Type B pancreatic cell (in vitro differentiated cells): ENCODE measurements at places on chromosomes 2 and 18. TPM values are rescaled to one million over a fixed set of nuclear protein-coding genes. Genes with fewer than 3 reads are reported as not detected.

TXNDC2 gene
- not detected in 2 replicates for total RNA-seq

C2orf42 gene
- total RNA-seq = 15.5 and 18.8 TPM in 2 replicates

REG3G gene
- 0.33 and 0.87 TPM in 2 replicates for total RNA-seq

DSG4 gene
- 0.07 and 0.17 TPM in 2 replicates for total RNA-seq

ECEL1 gene
- 7.8 and 9.6 TPM in 2 replicates for total RNA-seq

EGR4 gene
- 0.19 and 1.2 TPM in 2 replicates for total RNA-seq

COBLL1 gene
- 28.2 and 32.1 TPM in 2 replicates for total RNA-seq

ALPP gene
- 0.27 and 1.5 TPM in 2 replicates for total RNA-seq

TMX3 gene
- 28.5 and 42.0 TPM in 2 replicates for total RNA-seq

GKN1 gene
- 0.36 and 1.7 TPM in 2 replicates for total RNA-seq

SCN3A gene
- total RNA-seq = 2.8 and 8.2 TPM in 2 replicates

LYPD1 gene
- 8.2 and 33.9 TPM in 2 replicates for total RNA-seq

KIAA2012 gene
- 0.12 and 1.3 TPM in 2 replicates for total RNA-seq

SCTR gene
- 1.9 and 2.4 TPM in 2 replicates for total RNA-seq

MDH1B gene
- total RNA-seq = 0.64 and 4.7 TPM in 2 replicates

OTX1 gene
- 10.4 and 31.9 TPM in 2 replicates for total RNA-seq

KCNE4 gene
- 2.5 and 3.2 TPM in 2 replicates for total RNA-seq

AP1S3 gene
- total RNA-seq = 7.8 and 16.1 TPM in 2 replicates

ACVR2A gene
- total RNA-seq = 24.6 and 31.9 TPM in 2 replicates

CAPN10 gene
- total RNA-seq = 36.3 and 55.2 TPM in 2 replicates

CSRNP3 gene
- total RNA-seq = 7.1 and 18.4 TPM in 2 replicates

C1QL2 gene
- 1.1 and 1.8 TPM in 2 replicates for total RNA-seq

HOXD10 gene
- 0.19 and 0.56 TPM in 2 replicates for total RNA-seq

LOXHD1 gene
- total RNA-seq = not detected in 2 replicates

IL1RN gene
- 11.0 and 20.5 TPM in 2 replicates for total RNA-seq

C2orf80 gene
- not detected in 2 replicates for total RNA-seq

ACOXL gene
- 1.4 and 10.7 TPM in 2 replicates for total RNA-seq

FTCDNL1 gene
- 0.95 and 1.3 TPM in 2 replicates for total RNA-seq

LONRF2 gene
- 4.5 and 8.9 TPM in 2 replicates for total RNA-seq

METTL8 gene
- 26.5 and 30.4 TPM in 2 replicates for total RNA-seq

RPRM gene
- 6.0 and 7.3 TPM in 2 replicates for total RNA-seq

ST6GAL2 gene
- 1.8 and 18.7 TPM in 2 replicates for total RNA-seq

CLEC4F gene
- total RNA-seq = not detected in 2 replicates

SCRN3 gene
- 23.2 and 25.9 TPM in 2 replicates for total RNA-seq

ZNF521 gene
- 5.3 and 75.1 TPM in 2 replicates for total RNA-seq
